ENCODE measurements at places on chromosomes 3 and 15.

DNA sequence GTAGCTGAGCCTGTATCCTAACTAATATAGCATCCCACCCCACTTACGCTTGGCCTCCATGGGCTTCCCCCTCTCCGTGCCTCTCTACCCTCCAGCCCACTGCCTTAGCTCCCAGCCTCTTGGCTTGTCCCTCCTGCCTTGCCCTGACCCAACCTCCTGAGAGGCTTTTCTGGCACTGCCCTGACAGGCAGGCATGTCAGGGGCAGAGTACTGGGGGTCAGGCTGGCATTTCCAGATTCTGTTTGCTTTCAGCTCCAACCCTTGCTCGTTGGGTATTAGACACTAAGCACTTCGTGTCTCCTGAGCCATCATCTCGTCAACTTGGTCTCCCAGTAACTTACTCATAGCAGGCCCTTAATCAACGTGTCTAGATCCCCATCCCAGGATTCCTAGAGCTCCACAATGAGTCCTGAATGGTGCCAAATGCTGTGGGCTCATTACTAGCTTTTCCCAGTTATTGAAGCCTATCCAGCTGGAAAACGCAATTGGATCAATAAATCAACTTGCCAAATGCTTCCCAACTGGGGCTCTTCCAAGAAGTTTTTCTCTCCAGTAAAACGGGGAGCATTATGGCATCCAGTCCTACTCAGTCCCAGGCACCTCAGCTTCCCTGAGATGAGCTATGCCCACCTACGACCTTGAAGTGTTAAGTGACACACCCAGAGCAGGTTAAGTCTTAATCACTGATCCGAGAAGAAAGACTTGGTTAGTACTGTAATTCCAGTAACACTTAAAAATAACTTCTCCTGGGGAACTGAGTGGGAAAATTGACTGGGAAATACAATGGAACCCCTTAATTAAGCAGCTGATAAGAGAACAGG lies 78.5 kb upstream of the DLG1 start:
- no peak for DNase-seq

DNA sequence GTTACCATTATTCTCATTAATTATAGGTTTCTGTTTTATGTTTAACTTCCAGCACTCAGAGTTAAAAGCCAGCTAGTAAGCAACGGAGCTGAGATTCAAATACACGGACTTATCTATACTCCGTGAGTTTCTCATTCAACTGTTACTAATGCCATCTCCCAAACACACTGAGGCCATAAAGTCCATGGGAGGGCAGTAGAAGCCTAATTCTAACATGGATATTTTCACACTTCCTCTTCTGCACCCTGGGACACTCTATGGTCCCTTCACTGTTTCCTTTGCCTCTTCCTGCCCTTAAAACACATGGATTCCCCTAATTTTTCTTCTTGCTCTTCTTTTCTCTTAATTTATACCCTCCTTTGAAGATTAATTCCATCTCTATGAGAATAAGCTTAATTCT lies 245.0 kb downstream of the KLF13 start:
- no peak for DNase-seq

- DNase-seq, result no peak
Measured at GRCh38 chr15:80599359-80599758, 95.8 kb upstream of the ABHD17C start.

DNA sequence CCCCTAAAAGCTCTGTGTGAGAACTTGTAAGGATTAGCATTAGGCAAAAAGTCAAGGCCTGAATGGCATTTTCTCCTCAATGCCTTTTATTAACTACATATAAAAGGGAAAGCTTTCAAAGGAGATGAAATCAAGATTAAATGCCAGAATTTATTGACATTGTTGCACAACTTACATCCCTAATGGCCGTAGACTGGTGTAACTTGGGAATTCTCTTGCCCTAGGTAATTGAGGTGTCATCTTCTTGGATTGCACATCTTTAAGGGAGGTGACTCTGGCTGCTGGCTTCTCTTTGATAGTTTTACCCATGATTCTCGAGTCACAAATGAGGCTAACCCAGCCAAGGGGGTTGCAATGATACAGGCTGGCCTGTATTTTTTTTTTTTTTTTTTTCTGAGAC lies 249.1 kb downstream of the TBL1XR1 start:
- no peak for DNase-seq

DNA sequence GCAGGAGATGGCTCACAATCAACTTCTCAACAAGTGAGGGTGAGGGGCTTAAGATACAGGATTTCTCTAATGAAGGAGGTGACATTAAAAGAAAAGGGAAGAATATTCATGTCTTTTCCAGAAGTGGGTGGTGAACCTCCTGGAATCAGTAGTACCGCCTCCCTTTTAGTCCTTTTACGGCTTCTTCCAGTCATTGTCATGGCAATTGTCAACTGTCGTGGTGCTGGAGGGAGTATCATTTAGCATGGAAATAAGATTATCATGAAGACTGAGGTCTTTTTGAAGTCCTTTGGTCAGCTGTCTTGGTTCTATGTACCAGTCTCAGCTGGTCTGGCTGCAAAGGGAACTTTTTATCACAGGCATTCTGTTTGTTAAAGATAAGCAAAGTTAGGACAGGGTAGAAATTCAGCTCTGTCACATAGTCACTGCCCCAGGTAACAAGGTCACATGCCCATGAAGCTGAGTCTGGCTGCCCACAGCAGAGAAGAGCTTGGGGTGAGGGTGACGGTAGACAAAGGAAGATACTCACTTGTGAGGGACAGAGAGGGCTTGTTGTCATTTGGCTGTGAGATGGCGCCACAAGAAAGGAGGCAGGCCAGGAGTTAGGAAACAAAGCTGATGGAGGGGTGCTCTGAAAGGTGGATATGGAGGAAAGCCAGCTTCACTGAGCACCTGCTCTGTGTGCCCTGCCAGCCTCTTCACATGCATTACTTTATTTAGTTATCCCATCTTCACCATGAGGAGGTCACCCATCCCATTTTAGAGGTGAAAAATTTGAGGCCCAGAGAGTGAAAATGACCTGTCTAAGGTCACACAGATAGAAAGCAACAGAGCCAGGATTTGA lies 228.2 kb upstream of the TRIM42 start:
- DNase-seq, result no peak

DNA sequence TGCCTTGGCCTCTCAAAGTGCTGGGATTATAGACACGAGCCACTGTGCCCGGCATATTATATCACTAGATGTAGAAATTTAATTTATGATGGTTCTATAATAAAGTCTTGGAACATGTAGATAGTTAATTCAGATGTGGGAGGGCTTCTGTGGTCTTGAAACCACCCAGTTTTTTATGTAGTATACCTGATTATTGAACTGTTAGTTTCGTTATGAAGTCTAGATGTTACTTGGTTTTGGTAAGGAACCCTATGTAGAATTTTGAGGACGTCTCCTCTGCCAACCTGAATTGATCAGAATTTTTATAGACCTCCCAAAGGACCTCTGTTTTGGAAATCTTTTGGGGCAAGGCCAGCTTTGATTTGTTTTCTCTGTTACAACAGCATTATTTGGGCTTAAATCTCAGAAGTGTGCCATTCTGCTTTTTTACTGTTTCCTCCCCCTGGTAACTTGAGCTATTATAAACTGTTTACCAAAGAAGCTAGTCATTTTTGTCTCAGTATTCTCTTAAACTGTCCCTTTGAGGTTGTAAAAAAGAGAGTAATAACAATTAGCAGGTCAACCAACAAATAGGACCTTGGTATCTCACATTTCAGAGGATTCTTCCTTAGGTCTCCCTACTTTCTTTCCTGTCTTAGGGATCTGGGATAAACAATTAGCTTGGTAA lies 20.8 kb downstream of the AKAP13 start:
- no peak for DNase-seq

- DNase-seq, result no peak
Measured at GRCh38 chr15:57382215-57382614, 5.9 kb downstream of the CGNL1 start.

DNA sequence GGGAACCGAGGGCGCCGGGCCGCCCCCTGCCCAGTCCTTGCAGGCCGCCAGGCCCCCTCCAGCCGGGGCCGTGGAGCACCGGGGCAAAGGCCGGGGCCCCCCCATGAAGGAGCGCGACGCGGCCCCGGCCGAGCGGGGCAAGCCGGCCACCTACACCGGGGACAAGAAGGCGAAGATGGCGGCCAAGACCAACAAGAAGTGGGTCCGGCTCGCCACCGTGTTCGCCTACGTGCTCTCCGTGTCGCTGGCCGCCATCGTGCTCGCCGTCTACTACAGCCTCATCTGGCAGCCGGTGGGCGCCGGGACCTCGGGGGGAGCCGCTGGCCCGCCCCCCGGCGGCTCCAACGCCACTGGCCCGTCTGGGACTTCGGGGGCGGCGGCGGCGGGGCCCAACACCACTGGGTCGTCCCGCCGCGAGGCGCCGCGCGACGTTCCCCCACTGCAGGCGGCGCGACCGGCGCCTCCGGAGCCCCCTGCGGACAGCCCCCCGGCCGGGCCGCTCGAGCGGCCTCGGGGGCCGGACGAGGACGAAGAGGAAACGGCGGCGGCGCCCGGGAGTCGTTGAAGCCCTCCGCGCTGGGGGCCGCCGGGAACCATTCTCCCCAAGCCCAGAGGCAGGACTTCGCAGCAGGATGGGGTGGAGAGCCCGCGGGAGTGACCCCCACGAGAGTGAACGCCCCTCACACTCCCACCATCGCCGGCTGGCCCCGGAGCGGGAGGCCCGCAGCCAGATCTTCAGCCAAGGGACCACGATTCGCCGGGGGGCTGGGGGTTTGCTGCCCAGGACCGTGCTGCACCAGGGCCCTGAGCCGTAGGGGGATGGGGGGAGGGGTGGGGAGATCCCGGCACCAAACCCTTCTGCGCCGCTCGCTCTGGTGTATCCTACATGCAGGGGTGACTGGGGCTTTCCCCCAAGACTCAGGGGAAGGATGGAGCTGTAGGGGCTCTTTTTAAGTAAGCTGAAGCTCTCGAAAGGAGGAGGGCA lies 753 bp downstream of the INAFM2 start:
- no peak for DNase-seq

DNA sequence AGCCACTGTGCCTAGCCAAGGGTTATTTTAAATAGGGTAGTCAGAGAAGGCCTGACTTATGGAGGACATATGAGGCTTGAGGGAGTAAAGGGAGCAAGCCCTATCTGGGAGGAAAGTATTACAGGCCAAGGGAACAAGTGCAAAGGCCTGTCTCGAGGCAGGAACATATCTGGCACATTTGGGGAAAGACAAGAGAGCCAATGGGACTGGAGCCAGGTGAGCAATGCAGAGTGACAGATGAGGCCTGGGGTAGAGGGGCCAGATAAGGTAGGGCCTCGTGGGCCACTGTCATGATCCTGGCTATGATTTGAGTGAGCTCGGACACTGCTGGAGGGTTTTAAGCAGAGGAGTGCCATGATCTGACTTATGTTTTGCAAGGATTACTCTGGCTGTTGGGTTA lies 43.8 kb downstream of the DCP1A start:
- no peak for DNase-seq
